ENCODE measurements at places on chromosomes 2 and 18.

GRCh38 chr18:30163573-30163972, 879.0 kb downstream of the DSC3 start:
- DNase-seq = no peak

GRCh38 chr2:126542247-126542646, 113.7 kb upstream of the GYPC start:
- DNase-seq = no peak

DNA sequence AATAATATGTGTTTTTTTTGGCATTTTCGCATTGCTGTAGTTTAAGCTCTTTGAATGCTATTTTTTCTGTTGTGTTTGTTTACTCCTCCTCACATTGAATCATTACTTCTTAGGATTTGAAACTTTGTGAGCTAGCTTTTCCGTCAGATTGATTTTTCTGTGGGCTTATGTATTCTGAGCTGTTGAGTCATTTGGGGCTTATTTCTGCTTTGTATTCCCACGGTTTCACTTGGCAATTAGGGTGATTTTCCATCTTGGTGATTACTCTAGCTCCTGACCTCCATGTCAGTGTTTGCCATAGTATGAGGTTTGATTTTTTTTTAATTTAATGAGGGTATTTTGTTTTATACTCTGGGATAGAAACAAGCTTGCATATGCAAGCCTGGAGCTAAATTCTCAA, 200.0 kb downstream of the CCDC102B start:
- DNase-seq = no peak

GRCh38 chr2:29394981-29395350, 279.8 kb downstream of the CLIP4 start:
- no peak for DNase-seq
